Thoracic aorta (tissue), 2 donors: ENCODE measurements at places on chromosomes 2 and 18. TPM values are rescaled to one million over a fixed set of nuclear protein-coding genes. Genes with fewer than 3 reads are reported as not detected.

DNA sequence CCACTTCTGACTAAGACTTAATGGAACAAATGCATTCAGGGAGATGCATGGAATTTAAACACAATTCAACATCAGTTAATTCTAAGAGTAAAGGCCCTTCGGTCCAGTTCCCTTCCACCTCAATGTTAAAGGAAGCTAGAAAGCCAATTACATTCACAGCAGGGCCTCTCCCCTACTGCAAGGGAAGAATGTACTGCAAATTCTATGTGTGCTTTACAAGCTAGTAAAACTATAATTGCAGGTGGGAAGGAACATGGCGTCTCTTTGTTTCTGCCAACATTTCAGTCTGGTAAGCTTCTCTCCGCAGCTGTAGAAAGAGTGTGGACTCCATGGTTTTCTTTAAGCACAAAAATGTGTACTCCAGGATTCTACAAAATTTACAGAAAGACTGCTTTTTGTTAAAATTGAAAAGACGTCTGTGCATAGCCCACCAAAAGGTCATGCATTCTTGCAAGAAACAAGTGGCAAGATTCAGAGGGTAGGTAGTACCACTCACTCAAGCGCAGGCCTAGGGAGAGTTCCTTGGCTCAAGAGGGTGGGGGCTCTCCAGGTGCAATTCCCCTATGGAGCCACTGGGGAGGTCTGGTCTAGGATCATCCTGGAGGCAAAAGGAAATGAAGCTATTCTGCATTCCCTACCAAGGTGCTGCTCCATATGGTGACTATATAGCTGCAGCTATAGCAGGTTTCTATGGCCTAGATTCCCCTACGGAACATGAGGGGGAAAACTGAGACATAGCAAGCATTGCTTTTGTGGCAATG is 127.0 kb upstream of the FZD5 start:
- H3K27ac ChIP-seq: no peak overlapping the region
- DNase-seq: no peak
- no peaks in the 10 kb centered on the region for H3K27me3 ChIP-seq
- H3K4me1 ChIP-seq: peaks cover 14% of the 10 kb centered on the region
- H3K4me3 ChIP-seq: no peak overlapping the region

- H3K4me3 ChIP-seq: no peak overlapping the region
- peak overlapping the region; percentile 78 for H3K27ac ChIP-seq
- no peaks in the 10 kb centered on the region for H3K27me3 ChIP-seq
These were observed 43.7 kb upstream of the ZBTB7C start for GRCh38 chr18:48452861-48453323.

DNA sequence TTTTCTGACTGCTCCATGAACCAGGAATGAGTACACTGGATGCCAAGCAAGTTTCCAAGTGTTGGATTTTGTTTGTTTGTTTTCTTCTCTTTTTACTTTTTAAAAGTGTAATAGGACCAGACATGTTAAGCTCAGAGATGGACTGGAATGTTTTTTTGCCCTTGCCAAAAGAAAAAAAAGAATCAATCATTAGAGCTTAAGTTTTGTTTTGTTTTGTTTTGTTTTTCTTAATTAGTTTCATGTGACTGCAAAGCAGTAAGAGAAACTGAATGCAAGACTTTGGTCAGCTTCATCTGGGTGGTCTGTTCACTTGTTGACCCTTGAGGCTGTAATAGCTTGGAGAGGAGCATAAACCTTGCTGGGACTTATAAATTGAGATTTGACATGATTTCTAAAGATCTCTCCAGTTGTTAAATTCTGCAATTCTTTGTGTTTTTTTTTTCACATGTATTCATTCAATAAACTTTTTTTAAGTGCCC is 42.4 kb upstream of the SLC1A4 start:
- no peaks in the 10 kb centered on the region for H3K36me3 ChIP-seq
- H3K27ac ChIP-seq: no peak overlapping the region
- H3K27me3 ChIP-seq: no peaks in the 10 kb centered on the region
- DNase-seq: no peak

- no peak for DNase-seq
- H3K36me3 ChIP-seq: peaks cover 9% of the 10 kb centered on the region
- no peaks in the 10 kb centered on the region for H3K27me3 ChIP-seq
- no peak overlapping the region for H3K27ac ChIP-seq
- H3K4me1 ChIP-seq: no peaks in the 10 kb centered on the region
- H3K4me3 ChIP-seq: no peak overlapping the region
These were observed 64.7 kb downstream of the PTPN2 start for GRCh38 chr18:12819322-12819721.

DNA sequence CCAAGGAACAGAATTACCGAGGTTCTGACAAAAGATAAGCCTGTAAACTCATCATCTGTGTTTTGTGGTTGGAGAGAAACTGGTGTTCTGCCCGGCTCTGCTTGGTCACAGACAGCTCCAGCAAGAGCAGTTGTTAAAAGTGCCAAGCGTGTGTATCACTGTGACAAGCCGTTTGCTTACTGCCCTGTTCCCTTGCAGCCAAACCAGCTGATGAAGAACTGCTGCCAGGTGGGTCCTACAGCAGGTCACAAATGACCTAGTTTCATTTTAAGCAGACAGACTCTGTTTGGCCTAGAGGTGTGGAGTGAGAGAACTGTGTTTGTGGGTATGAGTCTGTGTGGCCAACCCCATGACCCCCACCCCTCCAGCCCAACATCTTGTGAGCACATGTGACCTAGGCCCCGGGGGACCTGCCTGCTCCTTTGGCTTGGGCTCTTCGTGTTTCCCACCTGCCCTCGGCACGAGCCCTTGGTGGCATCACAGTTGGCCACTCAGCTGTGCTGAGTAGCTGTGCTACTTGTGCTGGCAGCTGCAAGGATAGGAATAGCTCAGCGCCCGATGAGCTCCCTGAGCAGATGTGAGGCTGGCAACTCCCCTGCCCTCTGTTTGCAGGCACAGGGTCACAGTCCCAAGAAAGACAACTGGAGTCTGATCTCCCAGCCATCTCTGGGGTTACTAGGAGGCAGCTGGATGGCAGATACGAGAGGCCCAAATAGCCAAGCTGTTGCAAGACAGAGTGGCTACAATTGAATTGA is 9.7 kb downstream of the OXER1 start:
- H3K36me3 ChIP-seq: no peaks in the 10 kb centered on the region
- peaks cover 5% of the 10 kb centered on the region for H3K4me1 ChIP-seq
- no peaks in the 10 kb centered on the region for H3K27me3 ChIP-seq
- H3K27ac ChIP-seq: no peak overlapping the region
- H3K4me3 ChIP-seq: no peak overlapping the region
- DNase-seq: no peak

DNA sequence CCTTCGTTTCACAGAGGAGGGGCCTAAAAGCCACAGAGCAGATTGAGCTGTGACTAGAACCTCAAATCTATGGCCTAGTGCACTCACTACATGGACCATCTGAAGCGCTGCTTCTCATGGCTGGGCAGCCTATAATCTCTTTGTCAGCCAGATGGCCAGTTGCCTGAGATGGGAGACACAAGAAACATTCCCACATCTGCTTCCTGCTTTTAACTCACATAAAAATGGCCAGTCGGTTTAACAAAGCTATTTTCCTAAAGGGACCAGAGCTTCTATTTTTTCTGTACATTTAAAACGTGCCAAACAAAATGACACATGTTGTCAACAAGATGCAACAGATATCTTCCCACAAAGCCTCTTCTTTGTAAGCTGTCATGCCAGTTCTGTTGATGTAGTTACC is 173.8 kb downstream of the GFPT1 start:
- peak overlapping the region; percentile 62 for H3K27ac ChIP-seq
- H3K4me3 ChIP-seq: no peak overlapping the region
- no peaks in the 10 kb centered on the region for H3K27me3 ChIP-seq
- peaks cover 66% of the 10 kb centered on the region for H3K4me1 ChIP-seq
- no peaks in the 10 kb centered on the region for H3K36me3 ChIP-seq

- no peaks in the 10 kb centered on the region for H3K36me3 ChIP-seq
- no peak for DNase-seq
- no peak overlapping the region for H3K27ac ChIP-seq
- H3K4me3 ChIP-seq: no peak overlapping the region
- H3K27me3 ChIP-seq: no peaks in the 10 kb centered on the region
These were observed 114.1 kb upstream of the OTOS start for GRCh38 chr2:240254337-240255164.

DNA sequence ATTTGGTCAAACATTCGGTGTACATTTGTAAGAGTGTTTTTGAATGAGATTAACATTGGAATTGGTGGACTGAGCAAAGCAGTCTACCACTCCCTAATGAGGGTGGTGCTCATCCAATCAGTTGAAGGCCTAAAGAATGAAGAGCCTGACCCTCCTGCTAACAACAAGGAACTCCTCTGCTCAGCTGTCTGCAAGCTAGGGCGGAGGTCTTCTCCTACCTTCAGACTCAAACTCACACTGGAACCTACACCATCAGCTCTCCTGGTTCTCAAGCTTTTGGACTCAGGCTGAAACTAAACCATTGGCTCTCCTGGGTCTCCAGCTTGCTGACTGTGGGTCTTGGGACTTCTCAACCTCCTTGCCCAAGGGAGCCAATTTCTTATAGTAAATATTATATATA is 55.5 kb upstream of the NPAS2 start:
- no peak overlapping the region for H3K27ac ChIP-seq
- no peaks in the 10 kb centered on the region for H3K36me3 ChIP-seq
- peaks cover 24% of the 10 kb centered on the region for H3K4me1 ChIP-seq
- DNase-seq: no peak

GRCh38 chr18:50311650-50312049 is 24.2 kb upstream of the CXXC1 start:
- no peaks in the 10 kb centered on the region for H3K36me3 ChIP-seq
- peaks cover 14% of the 10 kb centered on the region for H3K4me1 ChIP-seq
- H3K27me3 ChIP-seq: no peaks in the 10 kb centered on the region
- H3K4me3 ChIP-seq: no peak overlapping the region
- DNase-seq: no peak

DNA sequence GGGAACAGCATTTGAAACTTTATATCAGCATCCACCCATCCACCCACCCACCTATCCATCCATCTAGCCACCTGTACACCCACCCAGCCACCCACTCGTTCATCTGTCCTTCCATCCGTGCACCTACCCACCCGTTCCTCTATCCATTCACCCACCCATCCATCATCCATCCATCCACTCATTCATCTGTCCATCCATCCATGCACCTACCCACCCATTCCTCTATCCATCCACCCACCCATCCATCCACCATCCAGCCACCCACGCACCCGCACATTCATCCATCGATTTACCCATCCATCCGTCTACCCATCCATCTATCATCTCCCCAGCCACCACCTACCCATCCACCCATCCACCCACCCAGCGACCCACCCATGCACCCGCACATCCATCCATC is 24.8 kb downstream of the LDLRAD4 start:
- no peak for DNase-seq
- H3K36me3 ChIP-seq: no peaks in the 10 kb centered on the region
- no peak overlapping the region for H3K27ac ChIP-seq

- DNase-seq: no peak
- peaks cover 43% of the 10 kb centered on the region for H3K4me1 ChIP-seq
- no peak overlapping the region for H3K4me3 ChIP-seq
- H3K36me3 ChIP-seq: no peaks in the 10 kb centered on the region
These were observed 144.8 kb upstream of the MAP3K20 start for GRCh38 chr2:172930871-172931255.

AGFG1 gene
- total RNA-seq: 89.4 TPM

DYSF gene
- 13.0 TPM for total RNA-seq

CD207 gene
- not detected for total RNA-seq

PARD6G gene
- 4.8 TPM for total RNA-seq

SLC35F6 gene
- 44.5 TPM for total RNA-seq
